Kidney (tissue), 22 donors: ENCODE measurements at places on chromosomes 2 and 18. TPM values are rescaled to one million over a fixed set of nuclear protein-coding genes. Genes with fewer than 3 reads are reported as not detected.

CRYGC gene
- total RNA-seq = not detected

CXCR4 gene
- 51.9 TPM for total RNA-seq

POTEC gene
- total RNA-seq = not detected

CHST9 gene
- 9.8 TPM for total RNA-seq

ALKAL2 gene
- 18.2 TPM for total RNA-seq

LYG2 gene
- not detected for total RNA-seq

CCDC102B gene
- total RNA-seq = 6.8 TPM

IL36B gene
- not detected for total RNA-seq

HSBP1L1 gene
- total RNA-seq = 26.0 TPM

AQP12A gene
- total RNA-seq = not detected

CYRIA gene
- 11.8 TPM for total RNA-seq

IL1RN gene
- 2.1 TPM for total RNA-seq

DNAH7 gene
- 15.7 TPM for total RNA-seq

AFF3 gene
- 11.0 TPM for total RNA-seq

SERPINB10 gene
- total RNA-seq = not detected

LHCGR gene
- total RNA-seq = not detected

CDK5R2 gene
- total RNA-seq = not detected

SMCHD1 gene
- 59.0 TPM for total RNA-seq

IHH gene
- total RNA-seq = 0.88 TPM

TMEM87B gene
- 21.9 TPM for total RNA-seq

CRACDL gene
- total RNA-seq = 14.8 TPM

NEUROD1 gene
- not detected for total RNA-seq

C2orf78 gene
- total RNA-seq = not detected

GATA6 gene
- 10.9 TPM for total RNA-seq

HOXD12 gene
- total RNA-seq = not detected

C1QL2 gene
- total RNA-seq = not detected

CTIF gene
- 37.3 TPM for total RNA-seq
